Occipital lobe (tissue), 3 donors: ENCODE measurements at places on chromosomes 3 and 15.
A peak's percentile ranks its signal among the peaks of the same experiment; 100 is the strongest.

DNA sequence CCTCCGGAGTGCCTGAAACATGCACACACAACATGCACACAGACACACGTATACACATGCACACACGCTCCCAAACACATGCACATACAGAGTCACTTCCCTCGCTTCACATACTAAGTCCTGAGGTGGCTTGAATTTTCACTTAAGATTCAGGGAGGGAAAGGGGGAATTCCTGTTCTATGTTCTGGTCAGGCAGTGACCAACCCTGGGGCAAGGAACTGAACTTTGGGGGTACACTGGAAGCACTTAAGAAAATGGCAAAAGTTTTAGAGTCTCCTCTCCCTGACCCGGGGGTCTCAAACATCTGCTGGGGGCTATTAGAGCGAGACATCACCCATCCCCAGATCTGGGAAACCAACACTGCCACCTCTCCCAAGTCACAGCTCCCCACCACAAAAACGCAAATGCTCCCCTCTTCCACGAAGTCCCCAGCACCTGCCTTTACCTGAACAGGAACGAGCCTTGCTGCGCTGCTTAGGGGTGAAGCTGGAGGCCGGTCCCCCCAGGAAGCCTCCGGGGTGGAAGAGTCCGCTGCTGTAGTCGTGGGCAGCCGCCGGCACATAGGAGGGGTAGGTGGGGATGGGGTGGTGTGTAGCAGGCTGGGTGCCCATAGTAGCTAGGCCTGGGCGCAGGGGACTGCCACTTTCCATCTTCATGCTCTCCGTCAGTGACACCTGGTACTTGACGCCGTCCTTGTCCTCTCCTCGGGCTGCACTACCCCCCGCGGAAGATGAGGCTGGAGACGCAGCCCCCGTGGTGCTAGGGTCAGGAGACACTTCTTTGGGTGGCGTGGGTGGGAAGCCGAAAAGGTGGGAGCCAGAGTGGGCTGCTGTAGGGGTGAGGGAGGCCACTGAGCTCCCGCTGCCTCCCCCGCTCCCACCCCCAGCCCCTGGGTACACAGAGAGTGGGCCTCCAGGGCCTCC lies 7.5 kb downstream of the GATA2 start:
- DNase-seq: no peak

- DNase-seq: no peak
Observed at GRCh38 chr3:157148196-157148889, 11.6 kb downstream of the CCNL1 start.

GRCh38 chr3:126130081-126130855 lies 46.3 kb upstream of the SLC41A3 start:
- DNase-seq: no peak

- DNase-seq: peak; percentile 50
Observed at GRCh38 chr15:68729789-68730411, 90.8 kb downstream of the ANP32A start.

GRCh38 chr3:105834768-105835167 lies 34.0 kb downstream of the CBLB start:
- no peak for DNase-seq

DNA sequence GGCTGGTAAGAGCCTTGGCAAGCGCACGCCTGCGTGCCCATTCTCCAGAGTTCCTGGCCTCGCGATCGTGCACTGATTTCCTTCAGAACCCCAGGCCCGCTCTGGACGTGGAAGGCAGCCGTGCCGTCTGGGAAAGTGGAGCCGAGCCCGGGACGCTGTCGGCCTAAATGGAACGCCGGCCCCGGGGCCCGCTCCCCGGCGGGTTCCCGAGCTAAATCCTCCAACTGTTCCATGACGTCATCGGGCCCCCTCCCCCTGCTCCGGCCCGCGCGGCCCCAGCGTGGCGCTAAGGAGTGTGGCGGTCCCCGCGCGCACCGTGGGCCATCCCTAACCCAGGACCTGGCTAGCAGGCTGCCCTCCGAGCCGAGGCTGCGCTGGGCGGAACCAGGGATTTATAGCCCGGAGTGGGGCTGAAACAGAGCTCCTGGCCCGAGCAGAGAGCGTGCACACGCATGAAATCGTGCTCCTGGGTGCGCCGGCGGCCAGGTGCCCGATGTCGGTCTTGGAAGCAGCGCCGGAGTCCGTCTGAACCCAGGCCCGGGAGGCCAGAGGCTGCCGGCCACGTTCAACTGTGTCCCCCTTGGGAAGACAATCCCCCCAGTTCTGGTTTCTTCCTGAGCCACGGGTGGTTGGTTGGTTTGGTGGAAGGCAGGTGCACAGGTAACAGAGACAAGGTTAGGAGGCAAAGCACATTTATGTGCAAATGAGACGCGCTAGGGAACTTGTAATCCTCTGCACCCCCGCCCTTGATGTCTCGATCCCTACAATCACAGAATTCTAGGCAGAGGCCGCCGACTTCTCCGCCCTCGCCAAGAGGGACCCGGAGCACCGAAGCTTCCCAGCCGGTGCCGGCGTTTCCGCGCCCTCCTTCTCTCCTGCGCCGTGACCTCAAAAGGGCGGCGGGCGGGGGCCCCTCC lies 84.9 kb upstream of the ETV5 start:
- no peak for DNase-seq

GRCh38 chr15:99630607-99631131 lies 64.9 kb downstream of the MEF2A start:
- DNase-seq: no peak

DNA sequence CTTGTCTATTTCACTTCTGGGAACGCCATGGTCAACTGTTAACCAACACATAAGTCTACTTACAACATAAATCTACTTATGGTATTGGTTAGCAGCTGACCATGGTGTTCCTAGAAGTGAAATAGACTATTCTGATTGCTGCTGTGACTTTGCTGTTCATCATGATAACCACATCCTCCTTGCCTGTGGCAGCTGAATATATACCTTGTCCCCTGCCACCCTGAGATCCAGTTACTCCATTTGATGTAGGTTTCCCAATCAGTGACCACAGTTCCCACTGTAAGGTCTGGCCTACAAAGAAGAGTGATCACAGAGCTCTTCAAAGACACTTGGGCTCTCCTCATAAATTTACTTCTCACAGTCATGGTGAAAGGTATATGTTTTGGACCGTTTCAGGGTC lies 66.8 kb upstream of the ALDH1A3 start:
- no peak for DNase-seq

GRCh38 chr3:36600404-36600803 lies 163.9 kb downstream of the DCLK3 start:
- no peak for DNase-seq

DNA sequence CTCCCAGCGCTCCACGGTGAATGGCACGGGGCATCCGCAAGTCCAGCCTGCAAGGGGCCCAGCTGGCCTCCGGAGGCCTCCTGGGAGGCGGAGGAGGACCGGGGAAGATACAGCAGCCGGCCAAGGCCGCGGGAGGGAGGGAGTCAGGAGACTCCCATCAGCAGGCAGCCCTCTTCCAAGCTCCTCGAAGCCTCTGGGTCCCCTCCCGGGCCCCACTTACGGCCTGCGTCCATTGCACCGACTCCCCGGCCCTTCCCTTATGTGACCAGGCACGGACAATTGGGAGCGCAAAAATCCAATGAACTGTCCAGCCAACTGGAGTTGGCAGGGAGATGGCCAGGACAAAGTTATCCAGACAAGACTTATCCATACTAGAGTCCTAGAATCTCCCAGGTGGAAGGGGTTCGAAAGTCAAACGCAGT lies 668 bp downstream of the MFGE8 start:
- no peak for DNase-seq

DNA sequence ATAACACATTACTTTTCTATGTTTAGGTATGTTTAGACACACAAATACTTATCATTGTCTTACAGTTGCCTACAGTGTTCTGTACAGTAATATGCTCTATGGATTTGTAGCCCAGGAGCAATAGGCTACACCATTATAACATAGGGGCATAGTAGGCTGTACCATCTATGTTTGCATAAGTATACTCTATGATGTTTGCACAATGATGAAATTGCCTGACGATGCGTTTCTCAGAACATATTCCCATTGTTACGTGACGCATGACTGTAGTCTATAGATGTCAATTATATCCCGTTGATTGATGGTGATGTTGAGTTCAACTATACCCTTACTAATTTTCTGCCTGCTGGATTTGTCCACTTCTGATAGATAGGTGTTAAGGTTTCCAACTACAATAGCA lies 139.4 kb upstream of the PFN2 start:
- no peak for DNase-seq

DNA sequence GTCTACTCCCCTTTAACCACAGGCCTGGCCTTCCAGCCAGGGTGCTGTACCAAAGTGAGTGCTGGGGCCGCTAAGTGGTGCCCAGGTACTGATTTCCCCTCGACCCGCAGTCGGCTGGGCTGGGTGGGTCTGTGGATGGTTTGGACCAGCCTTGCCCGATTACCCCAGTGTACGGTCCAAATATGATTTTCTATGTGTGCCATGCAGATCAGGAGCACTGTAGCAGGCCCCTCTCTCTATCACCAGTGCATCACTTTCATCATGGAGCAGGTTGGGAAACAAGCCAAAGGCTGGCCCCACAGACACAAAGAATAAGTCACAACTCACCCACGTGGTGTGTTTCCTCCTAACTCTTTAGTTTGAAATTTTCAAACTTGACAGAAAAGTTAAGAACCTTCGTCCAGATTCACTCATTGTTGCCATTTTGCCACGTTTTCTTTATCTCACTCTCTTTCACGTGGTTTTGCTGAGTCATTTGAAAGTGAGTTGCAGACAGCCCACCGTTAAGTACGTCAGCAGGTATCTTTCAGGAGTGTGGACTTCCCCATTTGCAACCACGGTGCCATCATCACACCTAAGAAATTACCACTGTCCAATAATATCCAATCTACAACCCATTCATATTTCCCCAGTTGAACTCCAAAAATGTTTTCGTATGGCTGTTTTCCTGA lies 37.0 kb downstream of the ZNF710 start:
- DNase-seq: no peak

GRCh38 chr3:48855681-48856447 lies 8.2 kb upstream of the PRKAR2A start:
- DNase-seq: no peak

- no peak for DNase-seq
Observed at GRCh38 chr3:126961191-126961790, 21.6 kb upstream of the PLXNA1 start.

- no peak for DNase-seq
Observed at GRCh38 chr3:152628496-152628895, 206.4 kb upstream of the P2RY1 start.

GRCh38 chr3:193795062-193795690 lies 202.2 kb downstream of the OPA1 start:
- no peak for DNase-seq

- no peak for DNase-seq
Observed at GRCh38 chr3:193783166-193783896, 190.3 kb downstream of the OPA1 start.

GRCh38 chr3:129602730-129603560 lies 3.5 kb downstream of the PLXND1 start:
- DNase-seq: no peak

- no peak for DNase-seq
Observed at GRCh38 chr3:18500322-18500721, 75.2 kb upstream of the SATB1 start.

GRCh38 chr3:195711813-195712534 lies 8.8 kb upstream of the MUC20 start:
- no peak for DNase-seq

DNA sequence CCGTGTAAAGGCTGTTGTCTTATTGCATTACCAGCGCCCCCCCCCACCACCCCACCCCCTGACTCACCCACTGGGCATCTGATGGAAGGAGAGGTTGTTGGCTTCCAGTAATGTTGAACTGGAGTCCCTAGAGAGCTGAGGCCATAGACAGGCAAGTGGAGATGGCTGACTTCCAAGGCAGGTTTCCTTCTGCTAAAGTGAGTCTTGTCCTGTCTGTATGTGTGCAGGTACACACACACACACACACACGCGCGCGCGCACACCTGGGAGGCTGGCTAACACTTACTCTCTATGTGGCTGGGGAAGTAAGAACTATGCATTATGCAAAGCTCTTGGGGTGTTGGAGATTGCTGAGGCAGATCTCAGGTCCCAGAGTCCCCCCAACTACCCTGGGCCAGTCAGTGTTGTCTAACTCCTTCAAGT lies 1.6 kb upstream of the KY start:
- DNase-seq: no peak

DNA sequence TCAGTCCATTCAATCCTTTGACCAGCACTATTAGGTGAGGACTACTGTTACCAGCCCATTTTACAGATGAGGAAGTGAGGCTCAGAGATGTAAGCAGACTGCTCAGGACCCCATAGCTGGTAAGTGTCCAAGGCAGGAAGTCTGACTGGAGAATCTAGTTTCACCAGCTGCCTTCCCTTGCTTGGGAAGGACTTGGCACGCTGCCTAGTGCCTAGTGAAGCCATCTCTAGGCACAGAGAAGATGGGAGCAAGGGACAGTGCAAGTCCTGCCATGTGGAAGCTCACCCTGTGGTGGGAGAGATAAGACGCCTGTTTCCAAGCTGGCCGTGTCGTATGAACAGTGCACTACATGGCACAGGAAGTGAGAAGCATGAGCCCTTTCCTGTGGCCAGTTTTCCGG lies 111.8 kb upstream of the TMC3 start:
- DNase-seq: no peak

- DNase-seq: no peak
Observed at GRCh38 chr15:84681831-84682230, 23.8 kb upstream of the NMB start.

- no peak for DNase-seq
Observed at GRCh38 chr3:157356541-157356940, 80.1 kb upstream of the PTX3 start.

DNA sequence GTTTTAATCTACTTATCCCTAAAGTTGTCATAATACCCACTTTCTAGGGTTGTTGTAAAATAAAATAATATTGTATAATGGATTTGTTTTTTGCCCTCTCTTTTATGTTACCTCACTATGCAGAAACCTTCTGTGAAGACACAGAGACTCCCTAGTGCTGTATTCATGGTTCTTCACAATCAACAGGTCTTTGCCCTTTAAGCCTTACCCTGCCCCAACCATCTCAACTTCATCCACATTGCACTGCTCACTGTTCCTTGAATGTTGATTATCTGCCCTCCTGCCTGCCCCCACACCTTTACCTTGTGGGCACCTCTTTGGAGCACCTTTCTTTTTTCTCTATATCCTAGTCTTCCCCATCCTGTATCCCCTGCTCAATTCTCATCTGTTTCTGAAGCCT lies 21.1 kb downstream of the CMSS1 start:
- DNase-seq: no peak
